Progenitor cell of endocrine pancreas (in vitro differentiated cells): ENCODE measurements at places on chromosomes 2 and 18. TPM values are rescaled to one million over a fixed set of nuclear protein-coding genes. Genes with fewer than 3 reads are reported as not detected.

The SLC5A7 gene
- total RNA-seq, result 0.60 and 1.8 TPM in 2 replicates

The CXCR1 gene
- total RNA-seq, result not detected in 2 replicates

The STAT4 gene
- total RNA-seq, result 18.8 and 23.4 TPM in 2 replicates

- peak overlapping the region; percentile 5 for H3K27ac ChIP-seq
- peaks cover 5% of the 10 kb centered on the region for H3K36me3 ChIP-seq
- no peaks in the 10 kb centered on the region for H3K27me3 ChIP-seq
- no peak overlapping the region for H3K4me3 ChIP-seq
These were observed 40.0 kb downstream of the RNF144A start for GRCh38 chr2:6957031-6957714.

DNA sequence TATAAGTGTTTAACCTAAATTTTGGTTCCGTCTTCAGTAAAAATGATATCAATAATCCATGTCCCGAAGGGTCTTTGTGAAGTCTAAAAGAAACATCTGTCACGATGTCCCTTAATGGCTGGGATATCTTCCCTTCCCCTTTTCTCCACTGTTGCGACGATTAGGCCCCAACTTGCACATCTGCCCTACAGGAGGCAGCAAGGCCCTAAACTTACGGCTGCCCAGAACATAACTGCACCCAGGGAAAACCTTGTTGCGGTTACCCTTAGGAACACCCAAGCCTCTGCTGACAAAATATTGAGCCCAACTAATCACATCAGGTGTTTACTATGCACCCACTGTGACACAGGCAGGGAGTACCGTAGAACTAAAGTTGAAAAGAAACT is 1.3 kb upstream of the SMAD2 start:
- peak overlapping the region; percentile 95 for H3K27ac ChIP-seq
- DNase-seq, result no peak
- H3K27me3 ChIP-seq, result no peaks in the 10 kb centered on the region

DNA sequence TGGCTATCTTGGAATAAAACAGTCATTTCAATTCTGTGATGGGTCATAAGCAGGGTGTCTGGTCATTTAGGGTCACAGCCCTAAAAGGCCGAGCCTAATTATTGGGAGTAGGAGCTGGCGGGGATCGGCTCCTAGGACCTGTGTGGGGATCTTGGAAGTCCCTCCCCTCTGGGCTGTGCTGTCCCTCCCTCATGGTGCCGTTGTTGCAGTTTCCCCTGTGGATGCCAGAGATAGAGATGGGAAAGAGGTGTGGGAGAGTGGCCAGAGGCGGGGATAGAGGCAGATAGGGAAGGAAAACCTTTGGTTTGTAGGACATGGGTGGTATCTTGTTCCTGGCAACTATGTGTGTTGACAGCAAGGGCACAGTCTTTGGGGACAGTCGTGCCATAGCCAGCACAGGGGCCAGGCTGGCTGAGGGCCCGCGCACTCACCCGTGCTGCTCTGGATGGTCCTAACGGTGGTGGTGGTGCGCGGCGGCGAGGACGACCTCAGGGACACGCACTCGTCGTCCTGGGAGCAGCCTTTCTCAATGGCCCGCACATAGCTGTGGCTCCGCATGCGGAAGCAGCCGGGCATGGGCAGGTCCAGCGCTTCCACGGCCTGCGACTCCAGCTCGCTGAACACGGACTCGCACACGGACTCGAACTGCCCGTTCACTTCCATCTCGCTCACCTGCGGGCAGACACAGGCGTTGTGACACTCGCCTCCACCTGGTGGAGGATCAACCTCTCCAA is 278.9 kb downstream of the TGIF1 start:
- H3K4me3 ChIP-seq, result no peak overlapping the region
- no peak overlapping the region for H3K27ac ChIP-seq
- H3K4me1 ChIP-seq, result peaks cover 13% of the 10 kb centered on the region
- H3K36me3 ChIP-seq, result peaks cover 2% of the 10 kb centered on the region
- no peak for DNase-seq
- H3K27me3 ChIP-seq, result no peaks in the 10 kb centered on the region

- no peaks in the 10 kb centered on the region for H3K27me3 ChIP-seq
- peak overlapping the region; percentile 1 for H3K4me3 ChIP-seq
- DNase-seq, result no peak
- H3K36me3 ChIP-seq, result no peaks in the 10 kb centered on the region
- H3K27ac ChIP-seq, result peak overlapping the region; percentile 92
These were observed 13.6 kb downstream of the IMPA2 start for GRCh38 chr18:11994703-11995444.

DNA sequence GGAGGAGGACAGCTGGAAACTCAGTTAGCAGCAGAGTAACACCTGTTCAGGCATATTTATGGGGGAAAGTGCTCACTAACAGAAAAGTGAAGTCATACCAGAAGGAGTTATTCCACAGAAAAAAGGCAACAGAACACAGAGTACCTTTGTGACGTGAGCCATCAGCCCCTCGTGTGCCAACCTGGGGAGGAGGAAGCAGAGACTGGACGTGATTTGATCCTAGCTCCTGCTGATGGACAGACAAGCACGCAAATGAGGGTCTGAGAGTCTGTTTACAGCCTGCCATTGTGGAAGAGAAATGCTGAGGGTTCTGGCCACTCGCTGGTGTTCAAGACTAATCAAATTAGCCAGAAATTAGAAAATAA is 120.7 kb downstream of the ZNF521 start:
- DNase-seq, result no peak
- H3K27me3 ChIP-seq, result peaks cover 47% of the 10 kb centered on the region
- H3K36me3 ChIP-seq, result peaks cover 6% of the 10 kb centered on the region
- no peak overlapping the region for H3K27ac ChIP-seq
- H3K4me3 ChIP-seq, result no peak overlapping the region
